ENCODE measurements at places on chromosomes 7 and 10.

DNA sequence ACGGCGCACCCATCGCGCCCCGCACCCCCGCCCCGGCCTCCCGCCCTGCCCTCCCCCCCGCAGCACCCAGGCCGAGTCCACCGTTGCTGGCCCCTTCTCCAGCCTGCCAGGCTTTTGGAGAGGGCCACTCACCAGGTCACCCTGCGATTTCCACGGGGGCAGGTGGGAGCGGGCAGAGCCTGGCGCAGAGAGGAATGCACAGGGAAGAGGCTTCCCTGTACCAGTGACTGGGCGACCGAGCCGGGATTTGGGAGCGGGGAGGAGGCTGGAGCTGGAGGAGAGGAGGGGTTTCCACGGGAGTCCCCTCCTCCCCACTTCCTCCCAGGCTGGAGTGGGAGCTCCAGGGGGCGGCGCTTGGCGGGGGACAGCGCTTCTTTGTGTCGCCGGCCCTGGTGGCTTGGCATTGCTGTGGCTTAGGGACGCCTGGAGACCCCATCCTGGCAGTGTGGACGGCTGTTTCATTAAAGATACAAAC is 19.3 kb downstream of the TCAF1 start:
- DNase-seq, result peak; percentile 63

GRCh38 chr10:68496072-68496471 is 24.3 kb upstream of the DNA2 start:
- no peak for DNase-seq

DNA sequence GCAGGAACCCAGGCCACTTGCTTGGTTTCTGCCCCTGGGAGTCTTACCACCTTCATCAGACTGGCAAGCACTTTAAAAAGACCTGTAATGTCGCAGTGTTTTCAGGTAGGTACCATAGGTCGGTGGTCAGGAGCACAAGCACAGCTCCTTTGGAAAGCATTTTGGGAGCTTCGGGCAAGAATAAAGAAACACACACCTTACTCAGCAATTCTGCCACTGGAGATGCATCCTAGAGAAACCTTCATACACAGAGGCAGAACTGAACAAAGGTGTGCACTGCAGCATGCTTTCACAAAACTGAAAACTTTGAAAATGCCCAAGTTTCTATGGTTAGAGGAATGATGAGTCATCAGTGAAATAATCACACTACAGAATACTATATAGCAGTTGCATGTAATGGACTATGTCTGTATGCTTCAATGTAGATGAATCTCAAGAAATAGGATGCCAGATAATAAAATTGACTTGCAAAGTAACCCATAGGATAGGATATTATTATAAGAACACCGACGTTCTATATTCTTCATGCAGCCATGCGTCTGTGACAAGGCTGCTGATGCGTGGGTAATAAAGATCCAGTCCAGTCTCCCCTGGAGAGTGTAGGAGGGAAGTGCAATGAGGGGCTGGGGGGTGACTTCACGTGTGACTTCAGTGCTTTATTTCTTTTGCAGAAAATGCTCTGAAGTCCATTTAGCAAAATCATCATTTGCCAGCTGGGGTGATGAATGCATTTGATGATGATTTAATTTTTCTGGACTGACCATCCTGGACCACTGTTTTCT is 309.5 kb downstream of the WDR37 start:
- DNase-seq, result no peak

GRCh38 chr10:120182431-120182830 is 274.6 kb upstream of the PLPP4 start:
- no peak for DNase-seq

- DNase-seq, result peak; percentile 72
Observed at GRCh38 chr10:66180581-66181318, 745.1 kb upstream of the LRRTM3 start.

DNA sequence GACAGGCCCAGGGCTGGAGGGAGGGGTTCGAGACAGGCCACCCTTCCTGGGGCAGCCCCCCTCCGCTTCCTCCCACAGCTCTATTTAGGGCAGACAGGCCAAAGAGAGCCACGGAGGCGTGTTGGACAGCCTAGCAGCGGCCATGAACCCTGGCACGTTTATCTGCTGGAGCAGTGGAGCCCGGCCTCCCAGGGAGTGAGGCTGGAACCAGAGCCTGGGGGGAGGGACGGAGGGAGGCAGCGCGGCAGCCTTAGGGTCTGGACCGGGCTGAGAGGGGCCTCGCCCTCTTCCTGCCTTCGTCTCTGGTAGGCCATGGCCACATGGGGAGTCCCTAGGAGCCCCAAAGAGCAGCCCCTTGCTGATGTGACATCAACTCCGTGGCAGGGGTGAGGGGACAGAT is 17.1 kb downstream of the UNCX start:
- DNase-seq, result no peak

DNA sequence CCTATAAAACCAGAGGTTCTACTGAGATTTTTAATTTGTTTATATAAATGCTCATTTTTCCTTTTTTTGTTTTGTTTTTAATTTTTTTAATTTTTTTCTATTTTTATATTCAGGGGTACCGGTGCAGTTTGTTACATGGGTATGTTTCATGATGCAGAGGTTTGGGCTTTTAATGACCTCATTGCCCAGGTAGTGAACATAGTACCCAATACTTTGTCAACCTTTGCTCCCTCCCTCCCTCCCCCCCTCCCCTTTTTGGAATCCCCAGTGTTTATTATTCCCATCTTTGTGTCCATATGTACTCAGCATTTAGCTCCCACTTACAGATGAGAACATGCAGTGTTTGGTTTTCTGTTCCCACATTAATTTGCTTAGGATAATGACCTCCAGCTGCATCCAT is 94.4 kb upstream of the NEBL start:
- DNase-seq, result no peak

DNA sequence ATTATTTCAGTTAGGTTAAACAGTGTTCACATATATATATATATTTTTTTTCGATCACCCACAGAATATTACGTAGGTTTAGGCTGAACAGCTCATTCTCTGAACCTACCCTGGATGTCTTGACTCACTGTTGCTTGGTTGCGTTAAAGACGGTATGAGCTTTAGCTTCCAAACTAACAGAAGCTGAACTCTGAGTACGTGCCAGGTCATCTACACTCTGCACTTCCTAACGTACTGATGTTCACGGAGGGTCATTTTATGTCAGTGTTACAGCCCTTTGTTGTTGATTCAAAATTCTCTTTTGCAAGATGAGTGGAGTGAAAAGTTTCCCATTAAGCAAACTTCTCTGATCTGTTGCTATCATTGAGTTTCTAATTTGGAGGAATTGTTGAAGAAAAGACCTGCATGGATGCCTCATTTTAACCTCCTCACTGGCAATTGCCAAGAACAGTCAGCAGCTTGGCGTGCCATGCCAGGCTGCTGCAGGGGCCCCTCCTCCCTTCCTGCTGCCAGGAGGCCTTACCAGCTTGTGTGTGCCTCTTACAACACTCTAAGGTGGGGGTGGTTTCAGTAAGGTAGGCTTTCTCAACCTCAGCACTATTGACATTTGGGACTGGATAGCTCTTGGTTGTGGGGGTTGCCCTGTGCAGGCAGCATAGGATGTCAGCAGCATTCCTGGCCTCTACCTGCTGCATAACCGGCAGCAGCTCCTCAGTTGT is 44.3 kb downstream of the INSYN2A start:
- DNase-seq, result peak; percentile 52

DNA sequence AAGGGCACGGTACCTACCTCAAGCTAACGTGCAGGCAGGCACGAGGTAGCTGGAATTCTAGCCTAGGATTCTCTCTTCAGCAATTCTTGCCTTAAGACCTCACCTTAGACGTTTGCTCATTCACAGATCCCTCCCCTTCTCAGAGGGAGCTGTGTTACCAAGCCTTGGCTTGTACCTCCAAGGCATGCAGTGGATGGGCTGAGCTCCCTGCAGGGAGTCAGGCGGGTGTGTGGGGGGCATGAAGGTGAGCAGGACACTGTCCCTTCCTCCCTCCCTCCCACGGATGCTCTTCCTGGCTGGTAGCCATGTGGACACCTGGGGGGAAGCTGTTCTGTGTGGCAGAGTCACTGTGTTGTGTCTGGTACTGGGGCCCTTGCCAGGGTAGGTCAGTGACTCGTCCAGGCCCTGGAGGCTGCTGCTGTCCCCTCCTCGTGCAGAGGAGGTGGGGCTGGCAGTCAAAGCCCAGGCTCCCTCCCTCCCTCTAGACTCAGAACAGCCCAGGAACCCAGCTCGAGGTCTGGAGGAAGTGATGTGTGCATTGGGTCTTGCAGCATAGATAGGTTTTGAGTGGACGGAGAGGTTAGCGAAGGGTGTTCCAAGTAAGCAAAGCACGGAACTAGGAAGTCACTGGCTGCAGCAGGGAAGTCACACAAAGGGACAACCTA is 222.2 kb upstream of the SH2B2 start:
- peak; percentile 46 for DNase-seq

GRCh38 chr7:187227-187927 is 5.0 kb upstream of the FAM20C start:
- DNase-seq, result no peak

DNA sequence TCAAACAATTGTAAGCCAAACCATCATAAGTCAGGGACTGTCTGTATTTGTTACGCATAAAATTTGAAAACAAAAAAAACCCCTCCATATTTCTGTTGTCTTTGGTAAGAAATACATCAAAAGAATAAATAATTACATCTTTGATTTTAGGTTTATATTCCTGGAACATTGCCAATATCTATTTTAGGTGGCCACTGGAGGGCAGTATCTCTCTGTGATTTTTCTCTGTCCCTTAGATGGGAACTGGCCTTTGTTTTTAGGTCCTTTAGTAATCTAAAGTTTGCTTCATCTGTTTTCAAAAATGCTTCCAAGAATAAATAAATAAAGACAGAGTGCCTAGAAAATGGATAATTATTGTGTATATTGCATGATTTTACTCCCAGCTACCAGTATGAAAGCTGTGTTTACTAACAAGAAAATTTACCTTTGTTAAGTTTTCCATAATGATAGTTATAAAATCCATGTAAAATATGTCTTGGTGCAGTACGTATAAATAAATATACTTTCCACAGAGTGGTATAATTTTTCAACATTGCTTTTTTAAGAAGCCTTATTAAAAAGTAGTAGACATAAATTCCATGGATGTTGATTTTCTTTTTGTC is 64.2 kb downstream of the PHYHIPL start:
- DNase-seq, result peak; percentile 70

GRCh38 chr10:51773681-51774080 is 74.3 kb upstream of the CSTF2T start:
- no peak for DNase-seq

GRCh38 chr7:139651914-139652313 is 125.9 kb downstream of the HIPK2 start:
- DNase-seq, result peak; percentile 38

DNA sequence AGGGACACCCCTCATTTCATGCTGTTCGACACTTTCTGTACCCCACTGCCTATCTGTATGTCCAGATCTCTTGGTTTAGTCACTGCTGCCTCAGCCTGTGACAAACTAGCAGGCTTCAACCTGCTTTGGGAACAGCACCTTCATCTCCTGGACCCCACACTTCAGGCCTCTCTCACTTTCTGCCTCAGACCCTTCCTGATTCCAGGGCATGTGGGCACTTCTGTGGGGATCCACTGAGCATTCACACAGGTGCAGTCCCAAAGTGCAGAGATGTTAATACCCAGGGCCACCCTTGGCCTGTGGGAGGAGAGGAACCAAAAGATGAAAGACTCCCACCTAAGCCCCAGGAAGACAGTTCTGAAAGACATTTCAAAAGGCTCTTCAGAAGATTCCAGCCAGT is 29.4 kb upstream of the C10orf71 start:
- DNase-seq, result no peak

GRCh38 chr10:11215471-11215870 is 197.8 kb downstream of the CELF2 start:
- DNase-seq, result no peak

DNA sequence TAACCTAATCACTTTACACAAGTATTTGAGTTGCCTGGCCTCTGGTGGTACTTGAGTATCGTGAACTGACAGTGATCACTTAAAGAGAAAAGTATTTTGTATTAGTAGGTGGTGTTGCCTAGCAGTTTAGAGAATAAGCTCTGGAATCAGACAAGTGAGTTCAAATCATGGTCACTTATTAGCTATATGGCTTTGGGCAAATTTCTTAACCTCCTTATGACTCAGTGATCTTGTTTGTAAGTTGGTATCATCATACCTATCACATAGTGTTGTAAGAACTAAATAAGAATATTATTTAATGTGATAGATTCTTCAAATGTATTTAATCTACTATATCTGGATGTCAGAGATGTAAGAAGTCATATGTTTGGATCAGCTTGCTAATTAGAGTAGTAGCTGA is 163.8 kb downstream of the RNF133 start:
- no peak for DNase-seq

DNA sequence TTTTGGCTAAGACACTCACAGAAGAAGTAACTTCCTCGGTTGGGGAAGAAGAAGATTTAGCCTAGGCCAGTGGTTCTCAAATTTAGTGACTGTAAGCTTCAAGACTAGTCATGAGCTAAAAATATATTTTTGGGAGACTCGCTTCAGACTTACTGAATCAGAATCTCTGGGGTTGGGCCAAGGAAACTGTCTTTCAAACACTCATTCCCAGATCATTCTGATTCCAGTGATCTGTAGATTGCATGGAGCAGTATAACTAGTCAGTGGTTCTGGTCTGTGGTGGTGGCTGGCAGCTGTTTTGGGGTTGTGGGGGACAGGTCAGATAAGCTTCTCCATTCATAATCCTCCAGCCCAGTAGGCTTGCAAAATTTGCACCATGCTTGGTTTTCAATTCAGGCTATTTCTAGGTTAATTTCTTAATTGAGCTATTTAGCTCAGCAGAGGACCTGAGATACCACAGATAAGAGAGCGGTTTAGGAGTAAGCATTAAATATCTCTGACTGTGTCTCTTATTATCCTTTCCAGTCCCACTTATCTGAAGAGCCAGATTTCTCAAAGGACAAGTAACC is 3.8 kb upstream of the KAT6B start:
- DNase-seq, result no peak

- DNase-seq, result no peak
Observed at GRCh38 chr10:84237199-84238051, 3.9 kb downstream of the LRIT1 start.

Measured in choroid plexus epithelial cell (primary cell).